RPMI8226 (cell line): ENCODE measurements at places on chromosomes 3 and 15.

- DNase-seq = no peak
These were observed 175.8 kb downstream of the XXYLT1 start for GRCh38 chr3:195095035-195095703.

GRCh38 chr3:71062952-71063772 lies 520.4 kb downstream of the FOXP1 start:
- no peak for DNase-seq

GRCh38 chr3:187709155-187709554 lies 6.8 kb upstream of the RTP2 start:
- no peak for DNase-seq

- no peak for DNase-seq
These were observed 30.8 kb downstream of the IFT57 start for GRCh38 chr3:108191394-108191793.

- DNase-seq = no peak
These were observed 335.2 kb downstream of the C3orf38 start for GRCh38 chr3:88485001-88485400.

GRCh38 chr15:90451053-90451850 lies 63.2 kb downstream of the IQGAP1 start:
- no peak for DNase-seq

GRCh38 chr3:122902326-122902725 lies 107.5 kb downstream of the SLC49A4 start:
- no peak for DNase-seq
